NT2/D1 (cell line): ENCODE measurements at places on chromosomes 1 and 21.

DNA sequence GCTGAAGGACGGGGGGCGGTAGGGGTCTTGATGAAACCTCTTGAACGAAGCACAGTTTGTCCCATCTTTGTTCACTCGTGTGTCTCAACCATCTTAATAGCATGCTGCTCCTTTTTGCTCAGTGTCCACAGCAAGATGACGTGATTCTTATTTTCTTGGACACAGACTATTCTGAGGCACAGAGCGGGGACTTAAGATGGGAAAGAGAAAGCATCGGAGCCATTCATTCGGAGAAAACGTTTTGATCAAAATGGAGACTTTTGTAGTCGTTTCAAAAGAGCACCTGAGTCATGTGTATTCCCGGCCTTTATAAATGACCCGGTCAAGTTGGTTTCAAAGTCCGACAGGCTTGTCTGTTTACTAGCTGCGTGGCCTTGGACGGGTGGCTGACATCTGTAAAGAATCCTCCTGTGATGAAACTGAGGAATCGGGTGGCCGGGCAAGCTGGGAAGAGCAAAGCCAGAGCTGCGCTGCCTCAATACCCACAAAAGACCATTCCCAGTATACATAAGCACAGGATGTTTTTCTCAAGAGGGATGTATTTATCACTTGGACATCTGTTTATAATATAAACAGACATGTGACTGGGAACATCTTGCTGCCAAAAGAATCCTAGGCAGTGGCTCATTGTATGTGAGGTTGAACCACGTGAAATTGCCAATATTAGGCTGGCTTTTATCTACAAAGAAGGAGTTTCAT lies 18.5 kb downstream of the ETS2 start:
- DNase-seq, result no peak

- no peak for DNase-seq
Measured at GRCh38 chr1:34371829-34372532, 195.3 kb downstream of the C1orf94 start.

DNA sequence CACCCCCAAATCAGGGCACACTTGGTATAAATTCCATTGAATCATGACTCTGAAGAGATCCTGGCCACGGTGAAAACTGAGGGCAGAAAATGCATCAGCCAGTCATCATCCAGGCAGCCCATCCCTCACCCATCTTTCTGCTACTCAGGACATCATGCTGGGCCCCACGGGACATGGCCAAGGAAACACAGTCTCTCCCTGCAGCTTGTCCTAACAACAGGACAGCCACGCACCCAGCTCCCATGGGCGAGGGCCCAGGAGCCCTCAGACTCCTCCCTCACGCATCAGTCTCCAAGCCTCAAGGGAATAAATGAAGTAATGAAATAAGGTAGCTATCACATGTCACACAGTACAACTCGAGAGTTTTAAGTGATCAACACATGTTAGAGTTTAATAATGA lies 37.8 kb downstream of the ELK4 start:
- DNase-seq, result no peak

GRCh38 chr1:217348960-217349664 lies 281.8 kb downstream of the GPATCH2 start:
- DNase-seq, result no peak

DNA sequence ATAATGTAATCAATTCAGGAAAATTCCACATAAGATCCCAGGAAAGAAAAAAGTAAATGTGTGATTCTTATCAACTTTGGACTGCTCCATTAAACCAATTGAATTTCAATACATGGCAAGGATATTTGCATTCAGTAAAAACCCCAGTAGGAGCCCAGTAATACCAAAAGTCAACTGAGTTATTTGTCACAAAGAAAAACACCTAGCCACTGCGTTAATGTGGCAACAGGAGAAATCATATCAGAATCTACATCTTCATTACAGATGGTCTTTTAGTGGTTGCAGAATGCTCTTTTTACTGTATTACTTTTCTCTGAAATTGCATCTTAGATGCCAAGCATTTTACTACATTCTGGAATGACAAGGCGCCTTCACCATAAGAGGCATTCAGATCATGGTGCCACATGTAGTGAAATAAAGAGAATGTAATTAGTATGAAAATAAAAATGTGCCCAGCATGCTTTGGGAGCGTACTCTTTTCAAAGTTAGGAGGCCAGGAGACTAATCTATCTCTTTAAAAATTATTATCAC lies 180.7 kb downstream of the PATJ start:
- DNase-seq, result no peak

DNA sequence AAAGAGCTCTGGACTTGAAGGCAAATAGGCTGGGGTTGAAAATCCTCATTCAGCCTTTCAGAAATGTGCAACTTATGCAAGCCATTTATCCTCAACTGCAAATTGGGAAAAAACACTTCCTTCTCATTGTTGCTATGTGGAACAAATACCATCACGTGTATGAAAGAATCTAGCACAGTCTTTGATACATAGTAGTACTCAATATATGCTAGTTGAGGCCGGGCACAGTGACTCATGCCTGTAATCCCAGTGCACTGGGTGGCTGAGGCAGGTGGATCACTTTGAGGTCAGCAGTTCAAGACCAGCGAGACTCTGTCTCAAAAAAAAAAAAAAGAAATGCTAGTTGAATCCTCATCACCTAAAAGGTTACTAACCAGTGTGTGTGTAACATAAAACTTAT lies 8.2 kb downstream of the PI4KB start:
- DNase-seq, result no peak

DNA sequence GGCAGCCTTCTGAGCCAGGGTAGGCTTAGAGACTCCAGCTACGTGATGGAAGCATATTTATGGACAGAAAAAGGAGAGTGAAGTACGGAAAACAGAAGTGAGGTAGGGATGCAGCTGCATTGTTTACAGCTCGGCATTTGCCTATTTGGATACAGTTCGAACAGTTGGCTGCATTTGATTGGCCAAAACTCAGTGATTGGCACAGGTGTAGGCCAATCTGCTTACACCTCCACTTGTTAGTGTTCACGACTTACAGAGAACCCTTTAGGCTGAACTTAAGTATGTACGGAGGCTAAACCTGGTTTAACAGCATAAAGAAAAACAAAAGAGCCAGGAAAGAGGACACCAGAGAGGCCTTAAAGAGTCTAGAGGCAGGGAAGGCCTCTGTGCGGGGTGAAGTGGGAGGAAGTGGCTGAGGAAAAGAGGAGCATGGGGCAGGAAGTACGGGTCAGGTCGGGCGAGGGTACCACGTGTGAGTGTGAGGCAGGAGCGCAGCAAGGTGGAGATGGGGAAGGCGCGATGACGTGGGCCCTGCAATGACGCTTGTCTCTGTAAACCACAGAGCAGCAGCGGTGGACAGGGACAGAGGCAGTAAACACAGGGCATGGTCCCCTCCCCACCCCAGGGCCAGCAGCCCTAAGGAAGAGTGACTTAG lies 32.0 kb downstream of the RSPH1 start:
- no peak for DNase-seq

- DNase-seq, result no peak
Measured at GRCh38 chr1:170749549-170749948, 85.6 kb downstream of the PRRX1 start.

DNA sequence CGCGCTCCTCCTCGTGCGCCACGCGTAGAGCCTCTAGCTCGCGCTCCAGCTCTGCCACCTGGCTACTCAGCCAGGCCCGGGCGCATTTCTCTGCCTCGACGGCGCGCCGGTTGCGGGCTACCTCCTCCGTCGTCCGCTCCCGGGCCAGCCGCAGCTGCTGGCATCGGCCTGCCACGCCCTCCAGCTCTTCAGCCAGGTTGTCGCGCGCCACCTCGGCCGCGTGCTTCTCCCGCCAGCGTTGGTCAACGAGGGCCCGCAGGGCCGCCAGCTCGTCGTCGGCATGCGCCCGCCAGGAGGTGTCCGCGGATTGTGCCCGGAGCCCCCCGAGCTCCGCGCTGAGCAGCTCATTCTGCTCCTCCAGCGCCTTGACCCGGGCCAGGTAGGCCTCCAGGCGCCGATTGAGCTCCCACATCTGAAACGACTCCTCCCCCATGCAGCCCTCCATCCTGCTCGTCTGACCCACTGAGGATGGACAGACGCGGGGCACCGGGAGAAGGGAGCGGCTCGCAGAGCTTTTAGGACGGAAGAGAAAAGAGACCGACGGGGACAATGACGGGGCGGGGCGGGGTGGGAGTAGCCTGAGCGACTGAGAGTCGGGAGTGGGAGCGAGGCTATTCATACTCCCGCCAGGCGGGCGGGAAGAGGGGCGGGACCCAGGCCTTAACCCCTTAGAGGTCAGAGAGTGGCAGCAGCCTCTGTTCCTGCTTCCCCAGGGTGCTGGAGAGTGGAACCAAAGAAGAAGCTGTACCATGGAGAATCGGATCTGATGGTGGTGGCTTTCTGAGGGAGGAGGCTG lies at the start of gene NES:
NES (minus strand) TSS at position 588 of the 796 bp plus-strand sequence; CDS start at position 445, 143 bp downstream.
- DNase-seq, result no peak

DNA sequence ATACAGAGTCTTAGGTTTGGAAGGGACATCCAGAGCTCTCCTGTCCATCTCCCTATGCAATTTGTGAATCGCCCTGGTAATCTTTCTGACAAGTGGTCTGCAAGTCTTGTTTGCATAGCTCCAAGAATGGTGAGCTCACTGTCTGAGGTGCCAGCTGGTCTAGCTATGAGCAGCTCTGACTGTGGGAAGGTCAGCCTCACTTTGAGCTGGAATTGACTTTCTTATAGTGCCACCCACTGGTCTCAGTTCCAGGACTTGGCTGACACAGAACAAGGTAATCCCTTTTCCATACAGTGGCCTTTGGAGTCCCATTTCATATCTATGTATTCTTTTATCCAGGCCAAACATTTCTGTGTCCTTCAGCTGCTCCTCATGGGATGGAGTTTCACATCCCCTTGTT lies 95.6 kb upstream of the C8B start:
- DNase-seq, result no peak

GRCh38 chr1:200674838-200675587 lies 5.3 kb upstream of the DDX59 start:
- no peak for DNase-seq

DNA sequence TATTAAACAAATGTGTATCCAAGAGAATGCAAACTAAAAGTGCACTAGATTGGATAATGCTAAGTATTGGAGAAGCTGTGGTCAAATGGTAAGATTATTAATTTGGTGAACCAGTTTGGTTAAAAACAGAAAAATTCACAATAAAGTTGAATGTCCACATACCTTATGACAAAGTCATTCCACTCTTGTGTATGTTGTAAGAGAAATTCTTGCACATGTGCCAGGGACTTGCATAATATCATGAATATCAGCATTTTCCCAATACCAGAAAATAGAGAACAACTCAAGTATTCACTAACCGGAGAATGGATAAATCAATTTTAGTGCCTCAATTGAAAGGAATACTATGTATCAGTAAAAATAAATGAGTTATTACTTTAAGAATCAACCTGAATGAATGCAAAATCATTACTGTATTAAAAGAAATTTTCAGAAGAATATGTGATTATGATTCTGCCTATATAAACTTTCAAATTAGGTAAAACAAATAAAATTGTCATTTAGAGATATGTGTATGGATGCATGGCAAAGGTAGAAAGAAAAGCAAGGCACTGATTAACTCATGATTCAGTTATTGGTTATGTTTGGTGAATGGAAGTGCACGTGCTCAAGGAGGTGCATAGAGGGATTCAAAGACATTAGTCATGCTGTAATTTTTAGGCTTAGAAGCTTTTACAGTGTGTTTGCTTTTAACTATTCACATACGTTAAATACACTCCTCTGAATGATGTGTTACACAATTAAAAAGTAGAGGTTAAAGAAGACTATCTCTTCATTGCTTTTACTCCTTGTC lies 217.4 kb upstream of the KCNK2 start:
- DNase-seq, result no peak

- no peak for DNase-seq
Measured at GRCh38 chr1:51639694-51640093, 22.8 kb downstream of the OSBPL9 start.

DNA sequence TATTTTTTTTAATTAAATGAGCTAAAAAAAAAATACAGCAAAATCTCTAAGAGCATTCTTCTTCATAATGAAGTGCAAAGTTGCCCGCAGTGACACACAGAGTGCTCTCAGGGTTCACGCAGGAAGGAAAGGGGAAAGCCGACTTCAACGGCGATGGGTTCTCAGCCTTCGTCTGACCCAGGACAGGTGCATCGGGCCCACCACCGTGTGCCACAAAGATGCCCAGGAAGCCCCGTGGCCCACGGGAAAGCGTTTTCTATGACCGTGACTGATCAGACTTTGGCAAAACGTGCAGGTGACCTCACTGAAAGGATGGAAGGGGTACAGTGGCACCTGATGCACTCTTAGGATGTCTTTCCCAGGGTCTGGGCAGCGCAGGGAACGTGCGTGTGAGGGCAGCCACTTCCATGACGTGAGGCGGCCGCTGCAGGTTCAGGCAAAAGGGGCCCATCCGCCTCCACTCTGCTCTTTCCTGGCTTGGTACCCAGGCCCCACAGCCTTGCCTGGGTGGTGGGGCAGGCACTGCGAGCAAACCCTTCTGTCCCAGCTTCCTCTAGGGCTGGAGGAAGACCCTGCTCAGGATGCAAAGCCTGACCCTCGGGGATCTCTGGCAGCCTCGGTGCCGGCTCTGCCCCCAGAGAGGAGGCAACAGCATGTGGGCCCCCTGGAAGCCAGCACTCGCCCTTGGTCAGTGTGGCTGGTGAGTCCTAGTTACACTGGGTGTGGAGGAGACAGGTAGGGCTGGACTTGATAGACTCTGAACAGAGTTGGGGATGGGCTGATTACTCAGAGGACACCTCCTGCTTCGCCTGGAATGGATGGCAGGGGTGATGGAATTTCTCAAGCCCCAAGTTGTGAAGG lies 8.3 kb downstream of the LRRC47 start:
- DNase-seq, result no peak

DNA sequence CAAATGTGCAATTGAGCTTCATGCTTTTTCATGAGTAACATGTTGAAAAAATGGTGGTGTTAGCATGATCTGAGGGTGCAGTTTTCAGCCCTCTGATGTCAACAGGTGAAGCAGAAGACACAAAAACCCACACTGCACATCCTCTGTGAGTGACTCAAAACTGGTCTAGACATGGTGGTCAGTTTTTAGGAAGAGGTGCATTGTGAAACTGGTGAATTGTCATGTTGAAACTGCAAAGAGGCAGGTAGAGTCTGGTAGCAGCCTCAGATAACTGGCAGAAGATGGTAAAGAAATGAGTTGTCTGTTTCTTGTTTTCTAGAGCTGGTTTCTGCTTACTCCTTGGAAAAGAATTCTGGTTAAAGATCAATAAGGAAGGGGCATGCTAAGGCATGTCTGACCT lies 97.3 kb upstream of the HMCN1 start:
- DNase-seq, result no peak

DNA sequence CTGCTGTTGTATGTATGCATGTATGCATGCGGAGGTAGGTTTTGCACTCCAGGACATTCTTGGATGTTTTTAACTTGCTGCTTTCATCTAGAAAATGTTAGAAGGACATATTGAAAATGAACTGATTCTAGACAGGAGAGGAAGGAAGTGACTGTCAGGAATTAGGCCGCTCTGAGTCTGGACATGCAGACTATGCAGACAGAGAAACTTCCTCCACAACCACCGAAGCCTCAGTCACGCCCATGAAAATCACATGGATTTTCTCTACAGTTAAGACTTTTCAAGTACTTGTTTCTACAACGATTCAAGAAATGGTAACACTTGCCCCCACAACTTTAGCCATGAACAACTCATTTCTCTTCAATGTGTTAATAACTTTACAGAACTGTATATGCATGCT lies 211.1 kb downstream of the SMYD3 start:
- no peak for DNase-seq

GRCh38 chr1:37410815-37411214 lies 63.6 kb upstream of the ZC3H12A start:
- peak; percentile 67 for DNase-seq

GRCh38 chr1:53207726-53208125 lies 11.1 kb downstream of the CPT2 start:
- no peak for DNase-seq

GRCh38 chr1:203663294-203663693 lies 36.7 kb downstream of the ATP2B4 start:
- DNase-seq, result no peak
